AG20443 (cell line): ENCODE measurements at places on chromosomes 7 and 10.

DNA sequence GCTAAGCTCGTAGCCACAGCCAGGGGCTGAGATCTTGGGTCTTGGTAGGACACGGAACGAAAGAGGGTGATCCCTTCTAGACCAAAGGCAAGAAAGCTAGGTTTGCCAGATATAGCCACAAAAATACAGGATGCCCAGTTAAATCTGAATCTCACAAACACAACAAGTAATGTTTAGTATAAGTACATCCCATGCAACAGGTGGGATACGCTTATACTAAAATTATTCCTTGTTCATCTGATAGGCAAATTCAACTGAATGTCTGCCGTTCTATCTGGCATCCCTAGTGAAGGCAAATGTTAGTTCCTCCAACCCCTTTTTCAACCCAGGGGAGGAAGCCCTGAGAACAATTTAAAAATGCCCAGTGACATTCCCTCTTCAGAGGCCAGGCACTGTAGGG lies 131.1 kb upstream of the MGMT start:
- DNase-seq: no peak

DNA sequence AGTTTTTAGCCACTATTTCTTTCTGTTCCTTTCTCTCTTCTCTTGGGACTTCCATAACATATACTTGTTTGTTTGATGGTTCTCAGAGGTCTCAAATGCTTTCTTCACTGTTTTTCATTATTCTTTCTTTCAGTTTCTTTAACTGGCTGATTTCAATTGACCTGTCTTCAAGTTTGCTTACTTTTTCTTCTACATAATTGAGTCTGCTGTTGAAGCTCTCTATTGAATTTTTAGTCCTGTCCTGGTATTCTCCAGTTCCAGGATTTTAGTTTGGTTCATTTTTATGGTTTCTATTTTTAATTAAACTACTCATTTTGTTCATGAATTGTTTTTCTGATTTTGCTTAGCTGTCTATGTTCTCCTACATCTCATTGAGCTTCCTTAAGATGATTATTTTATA lies 1305.3 kb upstream of the CELF2 start:
- no peak for DNase-seq

DNA sequence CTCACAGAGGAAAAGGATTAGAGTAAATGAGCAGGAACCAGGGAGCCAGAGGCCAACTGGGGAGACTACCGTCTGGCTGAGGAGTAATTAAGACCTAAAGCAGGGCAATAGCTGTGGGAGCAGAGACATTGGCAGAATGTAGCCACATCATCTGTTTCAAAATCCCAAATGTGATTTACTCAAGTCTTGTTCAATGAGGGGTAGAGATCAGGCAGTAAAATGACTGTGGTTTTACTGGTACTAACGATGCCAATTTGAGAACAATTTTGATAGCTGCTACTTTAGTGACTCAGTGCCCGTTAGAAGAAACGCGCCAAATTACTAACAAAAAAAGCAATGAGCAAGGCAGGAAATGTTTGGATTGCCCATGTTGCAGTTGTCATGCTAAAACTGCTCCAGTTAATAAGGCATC lies 12.7 kb upstream of the MIOS start:
- peak; percentile 71 for DNase-seq

DNA sequence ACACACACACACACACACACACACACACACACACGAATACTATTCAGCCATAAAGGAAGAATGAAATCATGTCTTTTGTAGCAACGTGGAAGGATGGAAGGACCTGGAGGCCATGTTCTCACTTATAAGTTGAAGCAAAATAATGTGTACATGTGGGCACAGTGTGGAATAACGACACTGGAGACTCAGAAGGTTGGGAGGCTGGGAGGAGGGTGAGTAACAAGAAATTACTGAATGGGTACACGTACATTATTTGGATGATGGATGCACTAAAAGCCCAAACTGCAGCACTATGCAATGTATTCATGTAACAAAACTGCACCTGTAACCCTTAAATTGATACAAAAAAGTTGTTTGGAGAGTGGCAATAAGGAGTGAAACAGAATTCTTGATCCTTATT lies 32.1 kb downstream of the KMT2C start:
- peak; percentile 24 for DNase-seq

DNA sequence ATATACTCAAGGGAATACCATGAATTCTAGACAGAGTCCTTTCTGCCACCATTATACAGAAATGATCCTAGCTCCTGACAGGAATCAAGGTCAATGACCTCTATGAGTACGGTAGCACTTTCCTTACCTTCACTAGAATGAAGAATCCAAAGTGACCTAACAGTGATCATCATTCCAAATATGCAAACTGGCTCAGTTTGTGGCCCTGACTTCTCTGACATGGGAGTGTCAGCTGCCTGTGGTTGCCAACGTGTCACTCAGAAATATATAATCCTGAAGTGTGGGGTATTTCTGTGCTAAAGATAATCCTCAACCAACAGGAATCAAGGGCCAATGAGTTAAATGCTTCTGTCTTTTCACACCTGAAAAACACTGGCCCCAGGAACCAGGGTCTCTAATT lies 45.7 kb downstream of the COPG2 start:
- DNase-seq: no peak

GRCh38 chr10:103843045-103843444 lies 12.3 kb downstream of the SH3PXD2A start:
- no peak for DNase-seq

- no peak for DNase-seq
Measured at GRCh38 chr10:29584436-29584835, 50.3 kb downstream of the SVIL start.

- DNase-seq: peak; percentile 41
Measured at GRCh38 chr7:98788966-98789365, 80.8 kb downstream of the TMEM130 start.

- peak; percentile 8 for DNase-seq
Measured at GRCh38 chr7:110386913-110387312, 704.0 kb upstream of the LRRN3 start.

- DNase-seq: no peak
Measured at GRCh38 chr7:42137431-42137830, 99.6 kb downstream of the GLI3 start.

GRCh38 chr7:139431459-139431858 lies 52.0 kb downstream of the KLRG2 start:
- DNase-seq: no peak

DNA sequence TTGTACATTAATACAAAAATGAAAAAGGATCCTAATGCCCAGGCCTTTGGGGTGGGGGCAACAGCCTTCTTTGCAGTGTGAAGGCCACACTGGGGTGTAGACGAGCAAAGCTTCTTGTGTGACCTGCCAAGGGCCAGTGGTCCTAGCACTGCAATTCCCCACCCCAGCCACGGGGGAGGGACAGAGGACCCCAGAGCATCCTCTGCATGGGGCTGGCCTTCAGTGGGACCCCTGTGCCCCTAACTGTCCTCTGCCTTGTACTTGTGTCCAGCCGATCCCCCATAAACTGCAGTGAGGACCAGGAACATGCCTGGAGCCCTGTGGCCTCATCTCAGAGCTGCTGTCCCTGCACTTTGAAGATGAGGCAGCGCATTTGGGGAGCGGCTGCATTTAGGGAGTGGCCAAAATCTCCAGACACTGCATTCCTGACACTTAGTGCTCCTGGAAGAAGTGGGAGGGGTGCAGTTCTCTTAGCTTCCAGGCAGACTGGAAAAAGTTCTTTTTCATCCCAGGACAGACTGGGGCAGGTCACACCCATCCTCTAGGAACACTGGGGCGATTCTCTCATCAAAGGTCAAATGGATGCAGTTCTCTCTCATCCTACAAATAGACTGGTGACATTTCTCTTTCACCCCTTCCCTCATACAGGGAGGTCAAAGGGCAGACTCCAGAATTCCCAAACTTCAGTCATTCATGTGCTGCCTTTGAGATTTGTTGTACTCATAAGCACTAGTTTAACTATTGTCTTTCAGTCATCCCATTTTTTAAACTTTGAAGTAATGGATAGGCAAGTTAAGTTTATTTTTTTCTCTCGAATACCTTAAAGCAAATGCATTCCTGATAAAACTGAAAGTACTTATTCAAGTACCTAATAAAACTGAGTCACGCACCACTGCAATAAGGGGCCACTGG lies 922 bp upstream of the MYO1G start:
- peak; percentile 51 for DNase-seq

DNA sequence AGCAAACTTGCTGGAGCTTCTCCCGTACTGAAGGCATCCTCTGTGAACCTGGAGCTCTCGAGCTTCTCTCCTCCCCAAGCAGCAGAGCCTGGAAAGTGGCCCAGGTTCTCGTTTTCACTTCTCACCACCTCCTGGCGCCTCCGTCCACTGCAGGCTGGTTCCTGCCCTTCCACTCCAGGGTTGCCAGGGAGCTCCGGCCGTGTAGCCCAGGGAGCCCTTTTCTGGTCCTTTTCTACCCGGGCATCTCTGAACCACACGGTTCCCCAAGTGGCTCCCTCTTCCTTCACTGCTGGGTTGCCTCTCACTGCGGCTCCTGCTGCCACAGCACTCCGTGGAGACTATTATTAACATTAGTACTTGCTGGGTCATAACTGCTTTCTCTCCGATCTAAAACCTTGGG lies 208.6 kb upstream of the PPP2R2D start:
- no peak for DNase-seq

- no peak for DNase-seq
Measured at GRCh38 chr7:44153948-44154335, 12.8 kb upstream of the MYL7 start.

DNA sequence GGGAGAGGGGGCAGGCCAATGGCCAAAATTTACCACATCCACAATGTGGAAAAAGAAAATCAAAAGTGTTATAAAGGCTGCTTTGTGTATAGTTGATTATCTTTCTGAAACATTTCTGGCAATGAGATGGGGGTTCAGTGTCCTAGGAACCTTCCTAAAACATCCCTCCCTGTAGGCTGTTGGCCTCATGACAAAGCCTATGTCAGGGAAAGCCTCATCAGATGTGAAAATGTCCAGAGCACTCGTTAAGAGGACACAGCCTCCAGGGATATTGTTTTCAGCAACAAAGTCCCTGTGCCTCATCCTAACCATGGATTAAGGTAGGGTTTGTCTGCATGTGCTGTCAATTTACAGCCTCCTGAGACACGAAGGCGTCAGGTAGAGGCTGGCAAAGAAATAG lies 17.0 kb downstream of the SUN3 start:
- DNase-seq: no peak

DNA sequence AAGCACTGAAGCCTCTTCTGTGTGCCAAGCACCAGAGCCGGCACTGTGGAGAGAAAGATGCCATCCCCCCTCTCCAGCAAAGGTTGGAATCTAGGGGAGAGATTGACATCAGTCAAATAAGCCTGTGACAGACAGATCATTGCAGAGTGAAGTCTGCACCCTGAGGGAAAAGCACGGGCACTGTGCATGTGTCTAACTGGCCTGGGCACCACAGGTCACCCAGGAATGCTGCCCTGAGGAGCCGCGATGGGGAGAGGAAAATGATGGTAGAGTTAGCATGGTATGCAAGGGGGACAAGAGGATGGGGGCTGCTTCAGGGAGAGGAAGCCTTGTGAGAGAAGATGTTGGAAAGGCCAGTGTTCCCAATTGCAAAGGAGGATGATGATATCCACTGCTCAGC lies 261.0 kb downstream of the GRID1 start:
- no peak for DNase-seq

- no peak for DNase-seq
Measured at GRCh38 chr7:149494738-149495368, 2.8 kb downstream of the ZNF746 start.

DNA sequence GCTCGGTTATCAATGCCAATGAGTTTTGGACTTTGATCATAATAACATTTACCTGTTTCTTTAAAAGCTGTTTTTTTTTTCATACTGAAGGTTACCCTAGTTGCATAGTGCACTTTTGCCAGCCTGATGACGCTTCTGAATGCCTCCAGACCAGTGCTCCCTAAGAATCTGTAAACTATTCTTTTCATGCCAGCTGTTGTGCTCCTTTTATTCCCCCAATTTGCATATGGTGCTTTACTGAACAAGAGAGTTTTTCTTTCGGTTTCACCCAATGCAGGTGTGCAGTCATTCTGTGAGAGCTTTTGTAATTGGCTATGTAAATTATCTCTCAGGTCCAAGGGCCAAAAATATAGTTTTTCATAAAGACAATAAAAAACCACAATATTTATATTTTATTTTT lies 48.1 kb upstream of the GLCCI1 start:
- DNase-seq: no peak

- DNase-seq: no peak
Measured at GRCh38 chr7:158247758-158248487, 339.7 kb downstream of the PTPRN2 start.

- no peak for DNase-seq
Measured at GRCh38 chr10:76811430-76811829, 826.2 kb downstream of the KCNMA1 start.

DNA sequence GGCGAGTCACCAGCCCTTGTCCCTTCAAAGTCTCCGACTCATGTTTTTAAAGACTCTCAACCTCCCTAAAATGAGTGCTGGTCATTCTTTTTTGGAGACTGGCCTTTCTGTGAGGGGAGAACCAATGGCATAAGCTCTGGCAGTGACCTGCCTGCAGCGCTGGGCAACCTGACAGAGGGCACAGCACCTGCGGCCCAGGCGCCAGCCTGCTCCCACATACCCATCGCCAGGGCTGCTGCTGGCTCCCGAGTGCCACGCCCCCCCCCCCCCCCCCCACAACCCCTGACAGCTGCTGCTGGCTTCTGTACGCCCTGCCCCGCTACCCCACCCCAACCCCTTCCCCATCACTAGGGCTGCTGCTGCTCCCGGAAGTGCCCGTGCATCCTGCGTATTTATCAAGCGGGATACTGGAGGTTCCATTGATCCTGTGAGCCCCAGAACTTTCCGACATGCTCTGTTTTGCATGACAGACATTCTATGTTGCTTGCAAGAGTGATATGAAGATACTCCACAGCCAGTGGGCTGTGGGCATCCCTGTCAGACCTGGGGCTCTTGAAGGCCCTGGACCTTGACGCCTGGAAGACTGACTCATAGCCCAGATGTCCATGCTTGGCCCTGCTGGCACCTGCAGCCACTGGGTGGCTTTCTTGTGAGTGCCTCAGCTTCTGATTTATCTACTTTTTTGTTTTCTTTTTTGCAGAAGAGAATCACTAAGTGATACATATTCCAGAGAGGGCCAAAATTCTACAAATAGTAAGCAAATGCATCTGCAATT lies 243.9 kb downstream of the ZMYND11 start:
- no peak for DNase-seq

GRCh38 chr10:80191589-80192270 lies 13.6 kb downstream of the ANXA11 start:
- DNase-seq: no peak

GRCh38 chr10:54710918-54711317 lies 90.1 kb downstream of the PCDH15 start:
- no peak for DNase-seq

GRCh38 chr7:17311952-17312351 lies 13.5 kb downstream of the AHR start:
- DNase-seq: peak; percentile 36
